Motor neuron (in vitro differentiated cells): ENCODE measurements at places on chromosomes 4 and X.

DNA sequence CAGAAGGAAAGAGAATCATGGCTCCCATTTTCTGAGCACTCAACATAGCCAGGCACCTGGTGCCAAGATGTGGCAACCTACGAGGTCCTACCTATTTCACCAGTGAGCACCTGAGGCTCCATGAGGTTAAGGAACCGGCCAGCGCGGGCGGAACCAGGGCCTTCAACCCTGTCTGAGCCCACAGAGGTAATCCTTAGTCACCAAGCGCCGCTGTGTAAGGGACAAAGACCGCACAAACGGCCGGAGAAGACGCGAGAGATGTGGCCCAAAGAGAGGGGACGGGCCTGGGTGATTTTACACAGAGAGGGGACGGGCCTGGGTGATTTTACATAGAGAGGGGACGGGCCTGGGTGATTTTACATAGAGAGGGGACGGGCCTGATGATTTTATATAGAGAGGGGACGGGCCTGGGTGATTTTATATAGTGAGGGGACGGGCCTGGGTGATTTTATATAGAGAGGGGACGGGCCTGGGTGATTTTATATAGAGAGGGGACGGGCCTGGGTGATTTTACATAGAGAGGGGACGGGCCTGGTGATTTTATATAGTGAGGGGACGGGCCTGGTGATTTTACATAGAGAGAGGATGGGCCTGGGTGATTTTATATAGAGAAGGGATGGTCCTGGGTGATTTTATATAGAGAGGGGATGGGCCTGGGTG lies 114.2 kb downstream of the SMIM20 start:
- no peak for ATAC-seq

DNA sequence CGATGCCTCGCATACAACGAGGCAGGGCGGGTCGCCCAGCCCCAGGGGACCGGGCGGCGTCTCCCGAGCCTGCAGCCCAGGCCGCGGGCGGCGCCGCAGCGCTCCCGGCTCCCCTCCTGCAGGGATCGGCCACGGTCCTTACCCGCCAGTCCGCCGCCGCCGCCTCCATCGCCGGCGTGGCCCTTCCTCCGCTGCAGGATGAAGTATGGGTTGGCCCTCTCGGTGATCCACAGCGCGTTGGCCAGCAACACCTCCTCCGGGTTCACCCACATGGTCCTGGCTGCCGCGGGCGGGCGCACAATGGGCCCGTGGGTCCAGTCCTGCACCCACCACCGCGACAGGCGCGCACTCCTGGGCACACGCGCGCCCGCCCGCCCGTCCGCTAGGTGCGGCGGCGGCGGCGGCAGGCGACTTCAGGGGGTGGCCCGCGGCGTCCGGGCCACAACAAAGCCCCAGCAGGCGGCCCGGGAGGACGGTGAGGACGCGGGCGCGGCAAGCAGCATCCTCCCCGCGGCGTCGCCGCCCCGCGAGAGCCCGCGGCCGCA lies 339 bp downstream of the TBC1D9 start:
- peak; percentile 45 for ATAC-seq

DNA sequence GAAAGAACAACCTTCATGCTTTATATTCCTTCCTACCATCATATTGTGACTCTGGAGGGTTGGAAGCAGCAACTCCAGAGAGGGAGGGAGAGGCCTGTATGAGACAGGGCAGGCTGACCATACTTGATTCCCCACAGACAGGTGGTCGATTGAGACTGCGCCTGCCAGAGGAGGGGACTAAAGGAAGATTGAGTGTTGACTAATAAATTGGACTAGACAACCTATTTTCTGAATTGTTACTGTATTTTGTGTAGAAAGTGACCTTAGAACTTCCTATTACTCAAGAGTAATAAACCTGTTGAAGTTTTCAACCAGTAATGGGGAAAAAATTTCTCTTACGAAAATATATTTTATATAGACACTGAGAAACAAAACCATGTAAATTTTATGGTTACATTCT lies 301.5 kb downstream of the INPP4B start:
- no peak for ATAC-seq

- no peak for ATAC-seq
These were observed 274.7 kb upstream of the AGTR2 start for GRCh38 chrX:115895678-115896329.

DNA sequence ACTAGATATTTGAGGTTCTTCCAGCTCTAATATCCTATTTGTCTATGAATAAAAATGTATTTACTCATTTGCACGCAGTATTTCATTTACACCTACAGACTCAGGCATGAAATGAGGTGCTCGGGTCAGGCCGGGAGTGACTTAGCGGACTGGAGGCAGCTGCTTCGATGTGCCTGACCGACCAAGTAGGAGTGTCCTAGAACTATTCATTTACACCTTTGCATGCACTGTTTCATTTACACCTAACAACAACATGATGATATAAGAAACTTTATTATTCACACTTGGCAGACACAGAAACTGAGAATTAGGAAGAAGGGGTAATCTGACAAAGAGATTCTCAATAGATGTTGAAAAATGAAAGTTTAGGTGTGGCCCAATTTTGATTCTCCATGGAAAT lies 28.7 kb upstream of the FAT1 start:
- no peak for ATAC-seq

GRCh38 chrX:133213117-133213516 lies 5.0 kb downstream of the TFDP3 start:
- ATAC-seq = no peak

GRCh38 chrX:31237189-31237588 lies 165.3 kb upstream of the FTHL17 start:
- no peak for ATAC-seq

DNA sequence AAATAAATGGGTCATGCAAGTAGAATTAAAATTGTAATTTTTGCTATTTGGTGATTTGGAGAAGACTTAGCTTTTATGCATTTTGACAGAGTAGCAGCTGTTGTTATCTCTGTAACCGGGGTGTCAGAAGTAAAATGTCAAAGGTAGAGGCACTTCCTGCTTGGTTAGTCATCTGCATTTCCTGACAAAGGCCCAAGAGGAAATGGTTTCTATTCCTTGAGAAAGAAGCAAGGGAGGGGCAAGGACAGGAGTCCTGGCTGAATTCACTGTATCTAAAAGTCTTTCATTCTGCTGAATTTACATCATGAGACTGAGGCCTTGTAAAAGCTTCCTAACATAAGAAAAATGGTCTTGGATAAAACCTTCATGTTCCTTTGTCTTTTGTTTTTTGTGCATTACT lies 550.9 kb upstream of the BOD1L1 start:
- no peak for ATAC-seq

- ATAC-seq = no peak
These were observed 7.1 kb upstream of the NEIL3 start for GRCh38 chr4:177302371-177303100.

- no peak for ATAC-seq
These were observed 344.7 kb upstream of the FAM241A start for GRCh38 chr4:111800551-111800950.

GRCh38 chr4:180449395-180449956 lies 1793.7 kb upstream of the TENM3 start:
- peak; percentile 70 for ATAC-seq

- ATAC-seq = no peak
These were observed 109.6 kb upstream of the STIM2 start for GRCh38 chr4:26751004-26751403.

DNA sequence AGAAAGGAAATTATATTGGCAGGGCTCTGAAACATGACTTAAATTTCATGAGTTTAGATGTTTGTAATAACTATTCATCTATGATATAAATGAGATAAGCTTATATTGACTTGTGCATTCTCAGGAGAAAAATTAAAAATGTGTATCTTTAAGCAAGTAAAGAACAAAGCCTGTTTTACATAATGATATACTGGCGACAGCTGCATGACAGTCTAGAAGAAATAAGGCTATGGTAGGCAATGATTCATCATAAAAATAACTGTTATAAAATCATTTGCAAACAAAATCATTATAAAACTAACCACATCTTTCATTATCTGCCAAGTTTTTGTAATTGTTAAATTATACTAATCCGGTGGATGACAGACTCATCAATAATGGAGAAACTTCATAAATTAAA lies 188.1 kb downstream of the ADAM29 start:
- ATAC-seq = no peak

- peak; percentile 86 for ATAC-seq
These were observed at the start of gene DCLK2 for GRCh38 chr4:150078041-150078578. TSS of gene DCLK2 (plus strand) at chr4:150078445. CDS start at chr4:150079028, 583 bp downstream.

DNA sequence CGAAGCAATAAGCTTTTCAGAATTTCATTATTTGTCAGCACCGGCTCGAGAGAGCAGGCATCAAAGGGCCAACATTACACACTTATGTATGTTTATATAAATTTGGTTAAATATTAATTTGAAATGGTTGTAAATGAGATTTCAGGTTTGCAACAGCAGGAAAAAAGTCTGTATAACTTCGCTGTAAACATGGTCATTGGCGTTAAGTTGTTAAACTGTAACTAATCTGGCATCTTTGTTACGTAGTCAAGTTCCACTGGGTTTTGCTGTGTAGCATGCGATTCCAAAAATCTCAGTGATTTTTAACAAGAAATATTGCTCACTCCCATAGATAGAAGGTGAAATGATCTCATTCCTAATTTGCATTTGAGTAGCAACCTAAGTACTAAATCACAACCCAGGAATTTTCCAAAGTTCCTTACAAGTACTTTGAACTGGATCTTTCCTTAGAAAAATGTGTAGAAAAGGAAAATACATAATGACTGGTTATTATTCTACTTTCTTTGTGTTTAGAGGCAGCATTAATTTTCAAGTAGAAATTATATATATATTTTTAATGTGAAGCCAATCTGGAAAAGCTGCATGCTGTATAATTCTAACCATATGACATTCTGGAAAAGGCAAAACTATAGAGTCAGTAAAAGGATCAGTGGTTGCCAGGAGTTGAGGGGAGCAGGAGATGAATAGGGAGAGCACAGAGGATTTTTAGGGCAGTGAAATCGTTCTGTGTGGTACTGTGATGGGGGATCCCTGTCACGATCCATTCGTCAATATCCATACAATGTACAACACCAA lies 222.1 kb downstream of the CBR4 start:
- no peak for ATAC-seq

DNA sequence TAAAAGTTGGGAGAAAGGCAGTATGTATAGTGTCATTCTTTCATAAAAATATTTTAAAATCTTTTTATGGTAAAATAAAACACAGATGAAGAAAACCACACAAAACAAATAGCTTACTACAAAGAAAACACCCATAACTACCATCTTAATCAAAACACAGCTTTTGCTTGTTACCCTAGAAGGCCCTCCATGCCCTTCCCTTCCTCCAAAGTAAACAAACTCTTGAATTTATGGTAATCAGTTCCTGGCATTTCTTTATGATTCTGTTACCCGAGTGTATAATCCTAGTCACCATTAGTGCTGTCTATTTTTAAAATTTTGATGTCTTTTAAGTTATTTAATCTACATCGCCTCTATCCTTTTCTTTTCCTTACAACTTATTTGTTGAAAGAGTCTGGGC lies 170.9 kb downstream of the APBB2 start:
- peak; percentile 80 for ATAC-seq

GRCh38 chr4:122798101-122798500 lies 28.5 kb upstream of the FGF2 start:
- ATAC-seq = no peak

DNA sequence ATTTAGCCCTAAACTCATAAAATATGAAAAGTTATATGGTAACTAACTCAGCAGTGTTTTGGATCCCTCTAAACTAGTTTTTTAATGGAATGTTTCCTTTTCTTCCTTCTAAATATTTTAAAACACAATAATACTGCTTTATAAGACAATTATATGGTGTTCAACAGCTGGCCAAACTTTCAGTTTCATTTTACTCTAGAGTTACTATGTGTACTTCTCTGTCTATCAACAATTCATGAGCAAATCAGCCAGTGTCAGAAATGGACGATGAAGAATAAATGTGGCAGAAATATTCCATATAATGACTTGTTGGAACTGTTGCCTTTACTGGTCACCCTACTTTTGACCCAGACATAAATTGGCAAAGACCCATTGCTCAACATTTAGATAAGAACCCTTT lies 64.8 kb upstream of the CXXC4 start:
- ATAC-seq = no peak

- ATAC-seq = peak; percentile 11
These were observed 5.8 kb downstream of the SRPX start for GRCh38 chrX:38214551-38215531.

GRCh38 chr4:6825403-6825802 lies 42.9 kb downstream of the KIAA0232 start:
- ATAC-seq = no peak

GRCh38 chrX:82675104-82675503 lies 833.0 kb upstream of the POU3F4 start:
- no peak for ATAC-seq

DNA sequence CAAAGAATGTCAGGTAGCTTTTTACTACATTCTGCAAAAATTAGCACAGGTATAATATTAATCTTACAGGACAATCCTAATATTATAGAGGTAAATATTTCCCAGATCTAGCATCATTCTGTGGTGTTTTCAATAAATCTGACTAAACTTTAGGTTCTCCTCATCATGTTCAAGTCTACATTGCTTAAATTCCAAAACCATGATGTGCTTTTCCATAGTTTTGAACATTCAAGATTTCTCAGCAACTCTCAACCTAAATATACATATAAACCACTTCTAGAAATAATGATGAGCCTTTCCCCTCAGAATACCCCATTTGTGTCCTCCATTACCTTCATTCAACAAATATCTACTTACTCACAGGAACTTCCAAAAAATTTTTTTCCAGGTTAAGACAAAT lies 23.1 kb downstream of the EIF4E start:
- ATAC-seq = no peak

- ATAC-seq = no peak
These were observed 156.9 kb downstream of the NKX6-1 start for GRCh38 chr4:84342161-84342560.

DNA sequence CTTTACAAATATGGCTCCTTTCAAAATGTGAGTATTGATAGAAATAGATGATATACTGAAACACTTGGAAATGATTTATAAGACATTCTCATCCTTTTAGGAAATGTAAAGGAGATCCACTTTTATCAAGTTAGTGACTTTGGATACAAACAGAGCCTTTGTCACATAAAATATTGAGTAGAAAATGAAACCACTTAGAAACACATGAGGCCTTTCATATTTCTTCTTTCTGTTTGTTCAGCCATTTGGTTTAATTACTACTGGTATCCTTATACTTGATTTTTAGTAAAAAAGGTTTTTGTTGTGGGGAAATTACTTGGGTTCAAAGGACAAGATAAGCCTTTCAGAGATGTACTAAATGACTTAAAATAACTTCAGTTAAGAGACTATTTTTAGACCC lies 4.1 kb downstream of the STOX2 start:
- ATAC-seq = no peak

DNA sequence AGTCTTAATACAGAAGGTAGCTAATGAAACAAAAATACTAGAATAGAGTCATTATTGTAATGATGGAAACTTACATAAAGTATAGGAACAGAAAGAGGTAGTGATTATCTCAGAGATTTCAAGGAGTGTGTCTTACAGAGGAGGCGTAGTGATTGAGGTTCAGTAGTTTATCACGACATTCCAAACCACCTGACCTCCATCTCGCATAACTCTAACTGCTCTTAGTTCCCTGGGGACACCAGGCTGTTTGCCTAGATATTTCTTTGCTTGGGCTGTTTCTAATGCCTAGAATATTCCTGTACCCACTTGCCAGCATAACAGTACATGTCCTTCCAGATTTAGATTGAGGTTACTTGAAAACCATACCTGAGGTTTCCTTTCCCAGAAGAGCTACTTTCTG lies 29.1 kb downstream of the STAG2 start:
- no peak for ATAC-seq

- no peak for ATAC-seq
These were observed 38.2 kb downstream of the NHS start for GRCh38 chrX:17413228-17413627.

- no peak for ATAC-seq
These were observed 396.8 kb downstream of the TRAM1L1 start for GRCh38 chr4:116688536-116688935.
